ENCODE measurements at places on chromosomes 6 and 20.

DNA sequence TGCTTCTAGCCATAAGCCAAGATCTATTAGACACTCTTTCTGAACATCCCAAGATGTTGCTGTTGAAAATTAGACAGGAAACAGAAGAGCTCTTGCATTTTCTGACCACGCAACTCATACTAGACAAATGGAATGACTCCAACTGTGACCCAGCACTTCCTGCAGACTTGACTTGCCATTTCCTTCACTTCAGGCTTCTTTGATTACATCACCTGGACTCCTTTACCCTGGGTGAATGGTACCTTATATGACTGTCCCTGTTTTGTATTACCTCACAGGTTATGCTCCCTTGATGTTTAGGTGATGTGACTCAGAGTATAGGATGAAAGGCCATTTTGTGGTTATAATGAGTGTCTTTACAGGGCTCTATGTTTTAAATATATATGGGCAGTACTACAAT, 236.1 kb downstream of the BMP2 start:
- DNase-seq, result no peak

DNA sequence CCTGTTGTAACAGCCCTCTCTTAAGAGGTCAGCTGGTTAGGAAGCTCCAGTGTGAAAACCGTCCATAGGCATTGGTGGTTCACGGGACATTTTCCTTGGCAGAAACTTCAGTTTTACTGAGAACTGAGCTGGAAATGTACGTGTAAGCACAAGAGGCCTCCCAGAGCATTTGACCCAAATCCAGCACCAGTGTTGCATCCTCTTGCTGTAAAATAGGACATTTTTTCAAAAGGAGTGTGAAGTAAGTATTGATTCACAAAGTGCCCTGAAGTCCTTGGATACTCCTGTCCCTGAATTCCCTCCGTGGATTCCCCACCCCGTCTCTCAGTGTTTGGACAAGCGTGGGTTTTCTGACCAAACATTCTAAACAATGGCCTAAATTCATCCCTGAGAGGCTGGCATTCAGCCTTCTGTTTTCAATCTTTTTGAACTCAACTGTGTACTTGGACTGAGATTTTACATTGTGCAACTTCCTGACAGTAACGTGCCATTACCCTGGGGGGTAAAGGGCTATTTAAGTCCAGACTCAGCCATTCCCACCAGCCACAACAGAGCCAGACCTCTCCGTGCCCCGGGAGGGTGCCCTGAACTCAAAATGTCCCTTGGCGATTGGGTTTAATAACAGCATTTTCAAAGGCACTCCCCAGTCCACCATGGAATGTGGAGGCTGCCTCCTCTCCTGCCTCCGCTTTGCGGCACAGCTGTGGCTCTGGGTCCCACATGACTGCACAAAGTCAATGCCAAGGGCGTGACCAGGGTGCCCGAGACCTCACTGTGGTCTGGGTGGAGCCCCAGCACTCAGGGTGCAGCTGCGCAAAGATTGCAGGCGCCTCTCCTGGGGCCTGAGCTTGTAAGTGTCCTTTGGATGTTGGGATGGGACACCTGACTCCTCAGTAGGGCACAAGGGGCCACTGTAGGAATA, 92.7 kb upstream of the AFDN start:
- DNase-seq, result peak; percentile 50

DNA sequence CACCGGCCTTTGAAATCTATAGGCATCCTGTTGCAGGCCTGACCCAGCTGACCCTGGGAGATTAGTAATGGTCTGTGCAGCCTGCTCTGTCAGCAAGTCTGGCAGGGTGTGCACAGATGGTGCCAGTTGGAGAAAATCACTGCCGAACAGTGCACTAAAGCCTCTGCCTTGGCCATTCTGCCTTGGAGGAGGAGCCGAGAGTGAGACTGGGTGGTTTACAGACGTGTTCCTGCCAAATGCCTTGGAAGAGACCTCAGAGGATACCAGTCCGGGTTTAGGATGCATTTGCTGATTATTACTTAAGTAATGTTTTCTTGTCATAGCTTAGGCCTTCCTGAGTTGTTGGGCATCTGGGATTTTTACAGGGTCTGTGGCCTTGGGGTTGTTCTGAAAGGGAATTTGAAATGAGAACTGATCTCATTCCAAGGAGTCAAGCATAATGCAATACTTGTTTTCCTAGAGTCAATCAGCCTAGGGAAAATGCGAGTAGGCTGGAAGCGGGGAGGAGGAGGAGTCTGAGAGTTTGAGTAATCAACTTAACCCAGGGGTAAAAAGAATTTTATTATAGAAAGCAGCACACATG, 292.1 kb downstream of the SOX4 start:
- peak; percentile 70 for DNase-seq

DNA sequence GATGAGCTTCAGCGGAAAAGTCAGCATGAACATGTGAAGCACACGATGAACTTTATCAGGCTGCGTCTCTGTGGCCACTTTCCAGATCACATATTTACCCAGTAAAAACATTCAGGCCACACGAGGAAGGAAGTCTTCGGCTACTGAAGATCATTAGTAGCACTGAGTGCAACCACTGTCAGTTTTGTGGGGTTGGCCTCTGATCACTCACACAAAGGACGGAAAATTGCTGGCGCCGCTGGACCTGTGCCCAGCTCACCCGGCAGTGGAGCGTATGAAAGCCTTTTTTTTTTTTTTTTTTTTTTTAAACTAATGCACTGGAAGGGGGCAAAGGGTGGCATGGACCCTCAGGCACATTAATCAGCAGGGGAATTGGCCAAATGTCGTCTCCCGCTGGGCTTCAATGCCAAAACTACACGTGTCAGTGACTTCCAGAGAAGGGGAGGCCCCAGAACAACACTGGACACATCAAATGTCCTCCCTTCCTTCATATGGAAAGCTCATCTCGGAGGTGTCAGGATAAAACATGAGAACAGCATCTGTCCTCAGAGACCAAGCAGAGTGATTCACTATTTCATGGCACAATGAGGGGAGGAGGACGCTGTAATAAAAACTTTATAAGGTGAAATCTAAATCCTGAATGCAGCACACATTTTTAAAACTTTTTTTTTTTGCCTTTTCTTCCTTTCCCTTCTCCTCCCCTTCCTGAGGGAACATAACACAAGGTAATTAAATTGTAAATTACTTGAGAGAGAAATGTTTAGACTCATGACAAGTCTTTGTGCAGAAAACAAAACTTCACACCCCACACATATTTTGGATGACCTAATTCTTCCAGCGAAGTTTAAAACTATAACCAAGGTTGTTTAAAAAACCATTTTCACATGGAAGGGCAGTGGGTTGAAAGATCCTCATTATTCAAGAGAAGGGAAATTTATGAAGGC, 223.4 kb downstream of the FOXC1 start:
- no peak for DNase-seq

DNA sequence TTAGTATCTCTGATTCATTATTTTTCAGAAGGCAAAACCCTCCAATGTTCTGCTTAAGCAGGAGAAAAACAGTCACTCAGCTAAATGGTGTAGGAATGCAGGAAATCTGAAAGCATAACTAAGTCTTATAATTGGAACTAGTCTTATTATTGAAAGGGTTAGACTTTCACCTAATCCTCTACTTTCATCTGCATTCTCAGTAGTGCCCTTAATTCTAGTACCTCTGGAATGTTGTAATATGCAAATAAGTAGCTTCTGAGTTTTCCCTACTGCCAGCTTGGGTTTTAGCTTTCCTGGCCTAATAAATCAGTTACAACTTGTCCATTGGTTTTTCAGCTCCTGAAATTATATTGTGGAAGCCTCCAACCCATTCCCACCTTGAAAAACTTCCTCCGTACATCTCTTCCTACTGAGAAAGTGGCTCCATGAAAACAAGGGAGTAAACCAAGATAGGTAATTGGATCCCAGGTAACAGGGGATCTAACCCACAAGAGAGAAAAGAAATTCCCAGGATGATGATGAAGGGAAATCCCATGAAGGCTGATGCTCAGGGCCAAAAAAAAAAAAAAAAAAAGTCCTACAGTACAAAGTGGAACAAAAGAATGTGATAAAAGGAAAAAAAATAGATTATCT, 147.0 kb downstream of the TBC1D32 start:
- DNase-seq, result no peak

GRCh38 chr20:58048096-58048702, 180.3 kb downstream of the ANKRD60 start:
- DNase-seq, result peak; percentile 75

DNA sequence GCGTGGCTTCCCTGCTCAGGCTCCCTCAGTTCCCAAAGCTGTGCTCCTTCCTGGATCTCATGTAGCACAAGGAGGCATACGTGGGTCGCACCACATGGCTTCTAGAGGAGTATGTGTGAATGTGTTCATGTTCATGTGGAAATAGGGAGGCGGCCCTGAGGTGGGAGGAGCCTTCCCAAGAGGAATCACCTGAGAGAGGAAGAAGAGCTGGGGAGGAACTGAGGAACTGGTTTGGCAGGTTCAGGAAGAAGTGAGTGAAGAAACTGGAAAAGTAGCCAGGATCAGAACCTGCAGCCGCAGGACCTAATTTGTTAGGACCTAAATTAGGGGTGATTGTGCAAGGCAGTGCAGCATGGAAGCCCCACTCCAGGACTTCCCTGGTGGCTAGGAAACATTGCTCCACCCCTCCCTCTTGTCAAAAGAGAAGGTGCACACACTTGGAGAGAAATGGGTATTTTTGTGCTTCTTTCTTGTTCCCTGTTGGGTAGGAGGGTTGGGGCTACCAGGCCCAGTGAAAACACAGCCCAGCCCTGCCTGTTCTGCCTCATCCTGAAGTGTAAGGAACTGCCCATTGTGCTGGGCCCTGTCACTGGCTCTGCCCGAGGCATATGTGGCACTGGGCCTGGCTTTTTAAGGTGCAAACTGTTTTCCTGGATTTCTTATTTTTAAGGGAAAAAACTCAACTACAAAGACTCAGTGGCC, 20.7 kb downstream of the SYNJ2 start:
- peak; percentile 43 for DNase-seq

DNA sequence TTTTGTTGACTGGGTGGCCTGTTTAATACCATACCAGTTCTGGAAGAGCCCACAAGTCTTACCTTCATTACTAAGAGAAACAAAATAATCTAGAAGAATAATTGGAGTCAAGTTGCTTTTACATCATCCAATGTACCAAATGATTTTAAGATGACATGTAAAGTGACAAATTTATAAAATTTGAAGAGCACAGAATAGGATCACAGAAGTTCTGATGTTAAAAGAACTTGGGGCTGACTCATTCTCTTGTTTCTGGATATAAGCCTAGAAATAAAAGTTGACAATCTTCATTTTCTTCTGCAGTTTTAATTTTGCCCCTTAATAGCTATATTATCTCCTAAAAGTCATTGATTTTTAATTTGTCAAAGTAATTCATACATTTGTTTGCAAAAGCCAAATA, 317.5 kb upstream of the MARCKS start:
- DNase-seq, result no peak

- DNase-seq, result peak; percentile 45
Observed at GRCh38 chr20:47152068-47152467, 204.4 kb downstream of the ZMYND8 start.

DNA sequence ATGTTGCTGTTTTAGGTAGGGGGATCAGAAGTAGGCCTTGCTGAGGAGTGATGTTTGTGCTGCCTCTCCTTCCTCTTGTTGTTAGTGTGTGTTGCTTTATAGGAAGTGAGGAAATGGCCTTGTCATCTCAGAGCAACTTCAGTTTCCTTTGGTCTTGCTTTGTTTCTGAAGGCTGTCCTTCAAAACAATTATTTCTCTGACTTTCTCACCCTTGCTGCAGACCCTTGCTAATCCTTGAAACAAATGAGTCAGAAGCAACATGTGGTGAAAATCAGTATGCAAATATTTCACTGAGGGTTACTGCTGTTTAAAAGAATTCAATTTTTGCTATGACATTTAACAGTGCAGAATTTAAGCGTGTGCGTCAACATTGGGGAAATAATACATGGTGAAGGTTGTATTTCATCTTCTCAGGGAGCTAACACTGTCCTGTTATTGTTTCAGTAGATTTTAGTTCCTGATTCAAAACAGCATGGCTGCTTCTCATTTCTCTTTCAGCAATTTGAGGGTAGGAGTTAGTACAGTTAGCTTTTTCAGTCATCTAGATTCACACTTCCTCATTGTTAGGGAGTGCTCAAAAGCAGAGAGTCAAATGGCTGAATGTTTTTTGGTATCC, 13.8 kb downstream of the RNF144B start:
- no peak for DNase-seq

- DNase-seq, result no peak
Observed at GRCh38 chr6:5997420-5997987, 9.2 kb downstream of the NRN1 start.

DNA sequence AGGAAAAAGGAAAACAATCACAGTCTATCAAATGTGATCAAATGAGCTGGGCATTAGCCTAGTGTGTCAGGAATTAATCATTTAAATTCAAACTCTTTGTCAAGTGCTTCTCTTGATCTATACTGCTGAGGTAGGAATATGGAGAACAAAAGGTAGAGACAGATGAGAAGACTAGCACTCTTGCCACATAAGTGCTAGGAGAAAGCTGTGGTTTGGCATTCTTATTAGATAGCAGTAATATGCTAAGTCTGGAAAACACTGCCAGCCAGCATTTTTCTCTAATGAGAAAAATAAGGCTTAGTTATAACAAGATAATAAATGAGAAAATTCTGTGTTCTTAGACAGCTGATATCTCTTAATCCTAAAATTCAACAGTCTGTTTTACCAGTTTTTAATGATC, 38.9 kb downstream of the ORC3 start:
- no peak for DNase-seq

DNA sequence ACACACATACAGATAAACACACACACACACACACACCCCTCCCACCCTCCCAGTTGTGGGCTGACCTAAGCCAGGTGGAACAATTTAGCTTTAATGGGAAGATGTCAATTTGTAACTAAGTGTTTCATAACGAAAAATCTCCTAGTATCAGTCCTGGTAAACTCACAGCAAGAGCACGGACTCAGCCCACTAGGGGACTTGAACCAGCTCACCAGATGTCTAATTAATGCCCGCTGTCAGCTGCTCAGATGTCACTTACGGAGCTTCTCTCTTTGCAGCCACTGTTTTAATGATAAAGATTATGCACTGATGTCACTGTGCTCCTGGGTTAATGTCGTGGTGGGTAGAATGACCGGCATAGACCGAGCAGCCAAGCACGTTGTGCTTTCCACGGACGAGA, 116.6 kb upstream of the INSM1 start:
- DNase-seq, result no peak

GRCh38 chr6:167812088-167812487, 14.6 kb upstream of the AFDN start:
- DNase-seq, result no peak

GRCh38 chr20:9615766-9616454, 101.5 kb downstream of the LAMP5 start:
- DNase-seq, result no peak

DNA sequence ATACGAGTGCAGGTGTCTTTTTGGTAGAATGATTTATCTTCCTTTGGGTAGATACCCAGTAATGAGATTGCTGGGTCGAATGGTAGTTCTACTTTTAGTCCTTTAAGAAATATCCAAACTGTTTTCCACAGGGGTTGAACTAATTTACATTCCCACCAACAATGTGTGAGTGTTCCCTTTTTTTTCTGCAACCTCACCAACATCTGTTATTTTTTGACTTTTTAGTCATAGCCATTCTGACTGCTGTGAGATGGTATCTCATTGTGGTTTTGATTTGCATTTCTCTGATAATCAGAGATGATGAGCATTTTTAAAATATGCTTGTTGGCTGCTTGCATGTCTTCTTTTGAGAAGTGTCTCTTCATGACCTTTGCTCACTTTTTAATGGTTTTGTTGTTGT, 1.9 kb upstream of the ZNF831 start:
- DNase-seq, result no peak

GRCh38 chr6:152129691-152130151, 322.2 kb downstream of the ESR1 start:
- DNase-seq, result no peak
